ENCODE measurements at places on chromosomes 16 and 17. TPM values are rescaled to one million over a fixed set of nuclear protein-coding genes. Genes with fewer than 3 reads are reported as not detected.

DNA sequence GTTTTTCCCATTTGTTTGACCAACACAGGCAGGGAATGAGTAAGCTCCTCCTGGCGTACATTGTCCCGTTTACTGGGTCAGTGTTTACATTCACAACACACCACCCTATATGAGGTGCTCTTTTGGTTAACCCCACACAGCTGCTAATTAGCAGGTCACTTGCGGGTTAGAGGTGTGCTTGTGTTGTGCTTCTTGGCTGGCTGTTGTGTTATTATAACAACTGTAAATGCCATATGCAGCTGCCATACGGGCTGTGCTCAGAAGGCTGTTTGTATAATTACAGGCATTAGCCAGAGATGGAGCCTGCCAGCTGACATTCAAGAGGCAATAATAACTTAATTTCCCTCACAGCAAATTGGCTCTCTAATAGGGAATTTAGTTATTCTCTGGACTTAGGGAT, 205.1 kb upstream of the ELAC2 start:
- DNase-seq: no peak

- no peak for DNase-seq
Measured at GRCh38 chr17:57092779-57093178, 7.7 kb downstream of the AKAP1 start.

DNA sequence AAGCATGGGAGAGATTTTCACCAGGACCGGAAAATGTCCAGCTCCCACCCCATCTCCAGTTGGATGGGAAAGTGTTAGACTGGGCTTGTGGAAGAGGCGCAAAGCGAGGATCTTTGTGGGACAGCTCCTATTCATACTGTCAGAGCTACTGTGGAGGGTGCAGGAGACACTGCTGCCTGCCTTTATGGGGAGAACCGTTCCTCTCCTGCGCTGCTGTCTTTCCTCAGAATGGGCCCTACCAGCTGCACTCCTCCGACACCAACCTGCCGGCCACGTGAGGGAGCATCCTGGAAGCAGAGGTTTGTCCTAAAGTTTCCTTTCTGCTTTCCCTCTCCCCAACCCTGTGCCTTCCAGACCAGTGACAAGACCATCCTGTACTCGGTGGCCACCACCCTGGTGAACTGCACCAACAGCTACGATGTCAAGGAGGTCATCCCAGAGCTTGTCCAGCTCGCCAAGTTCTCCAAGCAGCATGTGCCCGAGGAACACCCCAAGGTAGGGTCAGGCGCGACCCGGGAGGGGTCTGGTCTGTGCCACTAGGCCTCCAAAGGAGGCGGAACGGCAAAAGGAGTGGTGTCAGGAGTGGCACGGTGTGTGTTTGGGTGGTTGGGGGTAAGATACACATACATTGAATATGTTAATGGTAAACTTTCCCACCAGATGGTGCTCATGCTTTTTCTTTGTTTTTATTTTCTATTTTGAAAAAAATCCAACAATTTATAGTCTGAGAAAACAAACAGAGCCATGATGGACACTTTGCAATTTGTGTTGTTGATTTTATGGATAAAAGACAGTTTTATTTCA, 23.0 kb downstream of the SLC35G3 start:
- peak; percentile 56 for DNase-seq

GRCh38 chr16:59545721-59546120, 811.6 kb upstream of the GOT2 start:
- peak; percentile 52 for DNase-seq

DNA sequence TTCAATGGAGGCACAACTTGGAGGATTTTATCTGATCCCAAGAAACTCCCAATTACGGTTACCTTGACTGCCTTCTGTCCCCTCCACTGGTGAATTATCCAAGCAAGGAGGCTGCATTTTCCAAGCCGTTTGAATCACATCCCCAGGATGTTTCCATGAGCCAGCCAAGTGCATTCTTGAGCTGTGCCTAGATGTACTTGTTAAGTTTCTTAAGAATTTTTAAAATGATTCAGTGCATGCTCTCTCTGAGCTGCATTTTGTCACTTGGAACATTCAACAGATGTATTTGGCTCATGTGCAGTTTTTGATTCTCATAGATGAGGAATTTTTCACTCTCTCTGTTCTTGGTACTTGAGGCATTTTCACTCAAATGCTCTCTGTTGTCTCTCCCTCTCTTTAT, 202.6 kb upstream of the MYOCD start:
- peak; percentile 22 for DNase-seq

GRCh38 chr16:23969468-23970297, 133.9 kb downstream of the PRKCB start:
- no peak for DNase-seq

- no peak for DNase-seq
Measured at GRCh38 chr16:50856991-50857390, 115.1 kb downstream of the CYLD start.

- no peak for DNase-seq
Measured at GRCh38 chr17:46123607-46124006, 69.6 kb downstream of the KANSL1 start.

GRCh38 chr17:41806685-41807445, 4.9 kb downstream of the P3H4 start:
- no peak for DNase-seq

GRCh38 chr16:6265968-6266367, 1066.7 kb upstream of the RBFOX1 start:
- DNase-seq: peak; percentile 26

- DNase-seq: no peak
Measured at GRCh38 chr16:3812469-3813172, 67.9 kb downstream of the CREBBP start.

DNA sequence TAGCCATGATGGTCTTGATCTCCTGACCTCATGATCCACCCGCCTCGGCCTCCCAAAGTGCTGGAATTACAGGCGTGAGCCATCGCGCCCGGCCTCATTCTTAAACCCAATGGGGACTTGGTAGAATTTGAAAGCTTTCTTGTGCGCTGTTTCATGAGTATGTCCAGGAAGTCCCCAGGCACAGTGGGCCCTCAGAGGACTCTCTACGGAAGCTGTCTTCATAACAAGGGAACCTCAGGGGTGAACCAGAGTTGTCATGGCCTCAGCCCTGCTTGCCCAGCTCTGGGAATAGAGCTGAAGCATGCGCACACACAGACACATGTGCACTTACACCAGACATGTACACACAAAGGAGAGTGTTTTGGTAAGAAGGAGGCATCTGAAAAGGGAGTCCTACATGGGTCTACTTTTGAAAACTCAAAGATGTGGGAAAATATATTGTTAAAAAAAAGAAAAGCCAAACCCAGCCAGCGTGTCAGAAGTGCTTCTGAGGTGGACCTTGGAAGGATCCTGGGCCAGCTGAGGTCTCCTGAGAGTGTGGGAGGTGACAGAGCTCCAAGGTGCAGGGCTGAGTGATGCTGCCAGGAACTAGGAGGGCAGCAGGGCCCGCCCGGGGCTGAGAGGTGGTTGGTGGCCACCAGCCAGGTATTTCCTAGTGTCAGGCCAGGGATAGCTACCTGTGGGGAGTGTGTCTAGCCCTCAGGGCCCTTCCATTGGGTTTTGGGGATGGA, 54.6 kb downstream of the EPN2 start:
- no peak for DNase-seq

- no peak for DNase-seq
Measured at GRCh38 chr16:30473231-30474073, 910 bp downstream of the ITGAL start.

GRCh38 chr17:75130059-75130631, 1.4 kb downstream of the NT5C start:
- no peak for DNase-seq

DNA sequence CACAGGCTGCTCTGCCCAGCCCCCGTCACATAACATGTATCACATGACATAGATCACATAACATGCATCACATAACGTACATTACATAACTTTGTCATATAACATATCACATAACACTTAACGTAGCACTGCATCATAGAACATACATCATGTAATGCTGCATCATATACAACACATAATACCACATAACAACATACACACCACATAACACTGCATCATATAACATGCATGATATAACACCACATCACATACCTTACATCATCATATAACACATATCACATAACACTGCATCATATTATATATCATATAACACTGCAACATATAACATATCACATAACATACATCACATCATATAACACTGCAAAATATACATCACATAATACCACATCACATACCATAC, 83.8 kb downstream of the AXIN2 start:
- no peak for DNase-seq

- DNase-seq: no peak
Measured at GRCh38 chr16:52906281-52906680, 146.4 kb downstream of the CHD9NB start.

GRCh38 chr16:16909126-16909525, 530.2 kb downstream of the NPIPA7 start:
- no peak for DNase-seq

Gene CRISPLD2
- 37.0 TPM for total RNA-seq

Gene CCL4
- not detected for total RNA-seq

Gene CDK3
- total RNA-seq: 1.3 TPM

Gene SLC35G6
- total RNA-seq: not detected

Gene DVL2
- total RNA-seq: 91.8 TPM

Gene TBC1D3
- total RNA-seq: not detected

Gene CSH1
- not detected for total RNA-seq

Gene SHBG
- 0.33 TPM for total RNA-seq

Gene SLC5A10
- under 0.01 TPM for total RNA-seq

Gene SMIM5
- under 0.01 TPM for total RNA-seq

Gene SCIMP
- not detected for total RNA-seq

Gene NLRC3
- total RNA-seq: 0.17 TPM
